ENCODE measurements at places on chromosomes 12 and 14. TPM values are rescaled to one million over a fixed set of nuclear protein-coding genes. Genes with fewer than 3 reads are reported as not detected.

DNA sequence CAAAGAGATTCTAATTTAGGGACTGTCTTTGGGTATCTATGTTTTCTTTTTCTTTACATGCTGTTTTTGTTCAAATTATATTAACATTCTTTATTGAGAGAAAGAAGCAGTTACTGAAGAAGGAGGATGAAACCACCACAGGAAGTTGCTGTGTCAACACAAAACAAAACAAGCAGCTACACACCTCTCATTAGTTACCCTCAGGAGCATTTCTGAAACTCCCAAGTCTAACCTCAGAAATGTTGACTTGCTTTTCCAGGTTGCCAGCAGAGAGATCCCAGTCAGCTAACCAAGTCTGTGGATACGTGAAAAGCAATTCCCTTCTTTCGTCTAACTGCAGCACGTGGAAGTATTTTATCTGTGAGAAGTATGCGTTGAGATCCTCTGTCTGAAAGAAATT lies 33.5 kb downstream of the CLEC1A start:
- no peak for DNase-seq

GRCh38 chr14:50396631-50397389 lies at the start of gene CDKL1:
Gene CDKL1, minus strand, starts transcription at chr14:50396881. Its CDS starts 1,013 bp downstream, at chr14:50395868.
- no peak for DNase-seq

GRCh38 chr14:101506926-101507835 lies 54.1 kb upstream of the DIO3 start:
- no peak for DNase-seq

- DNase-seq: no peak
Observed at GRCh38 chr12:124719231-124719630, 144.4 kb downstream of the SCARB1 start.

- DNase-seq: no peak
Observed at GRCh38 chr14:53609009-53609408, 347.6 kb downstream of the BMP4 start.

GRCh38 chr12:87467936-87468335 lies 561.3 kb downstream of the C12orf50 start:
- DNase-seq: no peak

- no peak for DNase-seq
Observed at GRCh38 chr14:20757965-20758364, 10.2 kb upstream of the EDDM3B start.

CCDC85C gene
- polyA plus RNA-seq: 13.2 TPM

TSHR gene
- not detected for polyA plus RNA-seq

POTEG gene
- polyA plus RNA-seq: not detected

All from keratinocyte (primary cell).